Transverse colon (tissue), 4 donors: ENCODE measurements at places on chromosomes 5 and 9. TPM values are rescaled to one million over a fixed set of nuclear protein-coding genes. Genes with fewer than 3 reads are reported as not detected.

Gene CCL28
- total RNA-seq = 115 TPM

DNA sequence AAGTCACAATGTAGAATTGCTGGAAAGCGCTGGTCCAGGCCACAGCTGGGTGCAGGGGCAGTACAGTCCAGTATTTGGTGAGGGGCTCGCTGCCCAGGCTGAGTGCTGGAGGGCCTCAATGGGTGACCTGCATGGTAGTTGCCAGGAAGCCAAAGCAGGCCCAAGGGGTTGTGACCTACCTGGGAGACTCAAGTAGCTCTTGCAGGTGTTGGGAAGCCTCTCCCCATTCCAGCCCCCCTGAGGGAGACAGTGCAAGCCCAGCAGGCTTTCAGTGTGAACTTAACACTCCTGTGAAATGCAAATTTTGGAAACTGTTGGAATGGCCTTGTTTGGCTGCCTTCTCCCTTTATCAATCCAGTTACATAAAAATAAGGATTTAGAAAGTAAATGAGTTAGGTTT lies 13.9 kb downstream of the KDM4C start:
- no peak for DNase-seq

- no peak for DNase-seq
These were observed 115.3 kb downstream of the ROR2 start for GRCh38 chr9:91834740-91835139.

DNA sequence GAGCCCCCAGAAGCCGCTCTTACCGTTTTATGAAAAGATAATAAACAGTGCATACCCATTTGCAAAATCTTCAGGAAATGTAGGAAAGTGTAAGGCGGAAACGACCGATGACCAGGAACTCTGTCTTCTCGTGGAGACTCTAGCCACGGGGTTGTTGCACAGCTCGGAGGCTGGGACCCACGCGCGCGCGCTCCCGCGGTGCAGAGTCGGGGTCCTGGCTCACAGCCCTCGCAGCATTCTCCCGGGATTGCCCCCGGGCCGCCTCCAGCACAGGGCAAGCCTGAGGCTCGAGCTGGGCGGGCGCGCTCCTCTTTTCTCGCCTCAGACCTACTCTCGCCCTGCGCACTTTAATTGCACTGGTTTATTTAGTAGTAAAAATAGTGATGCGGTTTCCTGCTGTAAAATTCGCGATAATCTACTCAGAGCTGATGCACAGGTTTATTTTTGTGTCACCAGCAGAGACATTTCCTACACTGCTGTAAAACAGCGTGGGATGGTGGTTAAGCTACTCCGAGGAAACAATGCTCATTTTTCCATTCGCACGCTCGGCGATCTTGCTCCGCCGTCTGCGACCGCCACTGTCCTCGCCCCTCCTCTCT lies 15.5 kb downstream of the TRIM7 start:
- peak; percentile 45 for DNase-seq

DNA sequence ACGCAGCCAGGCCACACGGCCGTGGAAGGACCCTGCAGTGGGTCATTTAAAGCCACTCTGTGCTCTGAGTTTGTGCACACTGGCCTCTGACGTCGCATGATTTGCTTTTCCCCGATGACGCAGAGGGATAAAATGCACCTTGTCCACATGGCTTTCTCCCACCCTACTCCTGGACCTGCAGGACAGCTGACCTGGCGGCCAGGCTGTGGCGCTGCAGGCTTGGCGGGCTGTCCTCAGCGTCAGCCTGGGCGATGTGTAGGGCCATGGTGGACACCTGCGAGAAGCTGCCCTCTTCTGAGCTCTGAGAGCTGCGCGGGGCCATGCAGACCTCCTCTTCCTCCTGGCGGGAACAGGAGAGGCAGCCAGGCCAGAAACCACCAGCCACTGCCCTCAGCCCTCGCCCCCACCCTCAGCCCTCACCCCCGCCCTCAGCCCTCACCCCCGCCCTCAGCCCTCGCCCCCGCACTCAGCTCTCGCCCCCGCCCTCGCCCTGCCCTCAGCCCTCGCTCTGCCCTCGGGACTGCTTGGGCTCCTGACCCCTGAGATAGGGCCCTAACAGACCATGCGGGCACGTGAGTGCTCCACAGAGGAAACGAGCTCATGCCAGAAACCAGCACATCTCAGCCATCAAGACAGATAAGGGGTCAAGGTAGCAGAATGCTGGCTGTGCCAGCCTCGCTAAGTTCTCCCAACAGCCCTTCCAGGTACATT lies 20.0 kb upstream of the SCGB3A1 start:
- no peak for DNase-seq

DNA sequence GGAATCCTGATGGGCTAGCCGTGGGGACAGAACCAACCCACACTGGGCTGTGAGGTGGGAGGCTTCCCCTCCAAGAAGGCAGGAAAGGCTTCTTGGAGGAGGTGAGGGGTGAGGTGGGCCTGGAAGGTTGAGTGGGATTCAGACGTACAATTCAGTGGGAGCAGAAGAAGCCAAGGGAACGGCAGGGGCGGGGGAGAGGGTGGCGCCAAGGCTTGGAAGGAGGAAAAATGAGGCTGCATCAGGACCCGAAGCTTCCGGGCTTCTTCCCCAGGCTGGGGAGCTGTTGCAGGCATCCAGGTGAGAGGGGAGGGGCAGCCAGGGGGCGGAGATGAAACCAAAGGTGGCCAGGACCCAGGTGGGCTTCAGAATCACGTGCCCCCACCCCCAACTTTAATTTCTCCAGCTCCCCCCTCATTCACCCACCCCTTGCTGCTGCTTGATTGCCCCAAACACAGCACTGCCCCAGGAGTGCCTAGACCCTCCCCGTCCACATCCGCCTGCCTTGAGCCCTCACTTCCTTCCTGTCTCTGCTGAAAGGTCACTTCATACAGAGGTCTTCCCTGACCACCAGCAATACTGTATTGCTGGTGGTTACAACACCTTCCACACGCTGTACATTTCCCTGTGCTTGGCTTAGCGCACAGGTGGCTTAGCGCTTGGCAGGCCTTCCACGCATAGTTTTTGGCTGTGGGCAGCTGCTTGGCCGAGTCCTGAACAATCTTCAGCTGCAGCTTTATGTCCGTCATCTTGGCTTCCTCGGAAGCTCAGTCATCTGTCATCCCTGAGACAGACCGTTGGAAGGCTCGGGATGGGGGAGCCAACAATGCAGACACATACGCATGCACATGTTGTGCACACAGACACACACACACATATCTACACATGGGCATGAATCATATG lies 193.5 kb downstream of the RGS3 start:
- DNase-seq = no peak

- no peak for DNase-seq
These were observed 101.8 kb upstream of the TAF11L2 start for GRCh38 chr5:17396247-17396646.

- no peak for DNase-seq
These were observed 107.3 kb downstream of the CD180 start for GRCh38 chr5:67089200-67089725.
